ENCODE measurements at places on chromosomes 5 and 9.
A peak's percentile ranks its signal among the peaks of the same experiment; 100 is the strongest.

DNA sequence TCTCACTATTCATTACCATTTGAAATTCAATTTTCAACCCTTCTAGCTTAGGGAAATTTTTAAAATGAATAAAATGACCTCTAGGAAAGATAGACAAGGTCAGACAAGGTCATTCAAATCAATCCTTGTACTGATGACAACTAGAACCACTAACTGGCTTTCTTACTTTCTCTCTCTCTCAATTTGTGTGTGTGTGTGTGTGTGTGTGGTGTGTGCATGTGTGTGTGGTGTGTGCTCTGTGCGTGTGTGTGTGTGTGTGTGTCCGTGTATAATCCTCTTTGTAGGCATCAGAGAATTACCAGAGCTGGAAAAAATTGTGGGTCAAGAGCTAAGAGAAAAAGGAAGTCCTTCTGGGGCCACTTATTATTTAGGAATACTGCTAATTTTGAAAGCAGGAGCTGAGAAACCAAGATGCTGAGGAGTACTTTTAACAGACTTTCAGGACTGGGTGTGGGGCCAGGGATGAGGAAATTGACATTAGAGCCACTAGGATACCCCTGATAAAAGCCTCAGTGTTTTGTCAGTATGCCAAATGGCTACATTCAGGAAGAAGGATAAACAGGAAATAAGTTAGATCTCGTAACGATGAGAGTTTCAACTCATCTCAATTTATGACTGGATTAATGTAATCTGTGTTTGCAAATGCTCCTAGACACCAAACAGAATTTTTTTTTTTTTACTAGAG, 723.3 kb downstream of the CETN3 start:
- peak; percentile 3 for DNase-seq

- DNase-seq = no peak
These were observed 3.9 kb upstream of the ALDH1B1 start for GRCh38 chr9:38388283-38389223.

- DNase-seq = no peak
These were observed 1429.8 kb upstream of the CDH9 start for GRCh38 chr5:28468166-28468565.

- no peak for DNase-seq
These were observed 273.8 kb upstream of the IRX4 start for GRCh38 chr5:2156358-2157059.

DNA sequence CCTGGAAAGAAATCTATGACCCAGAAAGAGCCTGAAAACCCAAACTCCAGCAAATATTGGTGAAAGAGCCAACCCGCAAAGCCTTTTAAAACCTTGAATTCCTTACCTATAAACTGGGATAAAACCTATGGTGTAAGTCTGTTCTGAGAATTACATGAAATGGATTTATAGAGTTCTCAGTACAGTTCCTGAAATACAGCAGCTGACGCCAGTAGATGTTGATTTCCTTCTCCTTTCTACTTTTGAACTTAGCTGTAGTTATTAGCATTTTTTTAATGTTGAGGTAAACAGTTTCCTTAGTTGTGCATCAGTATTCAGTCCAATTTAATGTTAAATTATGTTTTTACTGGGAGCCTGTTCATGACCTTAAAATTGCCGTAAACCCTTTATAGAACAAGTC, 3.7 kb downstream of the SPIN1 start:
- DNase-seq = no peak

Measured in hematopoietic multipotent progenitor cell treated with erythropoietin and hydrocortisone succinate and interleukin-3 and kit ligand, for 8 days (in vitro differentiated cells).